AG08396 (cell line): ENCODE measurements at places on chromosomes 12 and 14.

DNA sequence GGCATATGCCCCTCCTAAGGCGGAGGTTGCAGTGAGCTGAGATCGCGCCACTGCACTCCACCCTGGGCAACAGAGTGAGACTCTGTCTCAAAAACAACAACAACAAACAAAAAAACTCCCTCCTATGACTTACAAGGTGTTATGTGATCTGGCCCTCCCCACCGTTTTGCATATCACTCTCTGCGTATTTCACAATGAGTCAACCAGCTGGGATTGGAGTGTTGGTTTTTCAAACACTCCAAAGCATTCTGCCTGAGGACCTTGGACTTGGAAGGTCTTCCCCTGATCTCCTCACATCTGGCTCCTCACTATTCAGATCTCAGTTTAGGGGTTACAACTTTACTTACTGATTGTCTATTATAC lies 14.0 kb downstream of the MANSC1 start:
- DNase-seq, result no peak

DNA sequence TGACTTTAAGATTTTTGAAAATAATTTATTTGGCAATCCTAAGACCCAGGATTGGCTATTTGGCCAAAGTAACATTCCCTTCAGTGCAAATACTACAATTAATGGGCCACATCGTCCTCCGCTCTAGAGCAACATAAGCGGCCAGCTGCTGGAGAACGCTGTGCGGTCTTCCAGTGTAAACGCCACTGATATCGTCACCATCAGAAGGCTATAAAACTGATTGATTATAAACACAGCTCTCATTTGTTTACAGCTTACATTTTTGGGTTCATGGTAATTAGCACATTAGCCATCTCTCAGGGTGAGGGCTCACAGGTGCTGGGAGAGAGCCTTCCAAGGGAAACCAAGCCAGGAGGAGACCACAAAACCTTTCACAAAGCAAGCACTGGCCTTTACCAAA lies 130.1 kb upstream of the BMP4 start:
- no peak for DNase-seq

DNA sequence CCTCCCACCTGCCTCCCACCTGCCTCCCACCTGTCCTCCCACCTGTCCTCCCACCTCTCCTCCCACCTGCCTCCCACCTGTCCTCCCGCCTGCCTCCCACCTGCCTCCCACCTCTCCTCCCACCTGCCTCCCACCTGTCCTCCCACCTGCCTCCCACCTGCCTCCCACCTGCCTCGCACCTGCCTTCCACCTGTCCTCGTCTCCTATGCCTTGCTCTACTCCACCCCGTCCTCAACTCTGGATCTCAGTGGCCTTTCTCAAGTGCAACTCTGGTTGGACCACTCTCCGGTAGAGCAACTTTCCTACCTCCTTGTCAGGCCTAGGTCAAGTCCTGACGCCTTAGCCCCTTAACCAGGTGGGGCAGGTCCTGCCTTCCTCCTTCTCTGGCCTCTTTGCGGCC lies 29.3 kb upstream of the PEX5 start:
- no peak for DNase-seq

DNA sequence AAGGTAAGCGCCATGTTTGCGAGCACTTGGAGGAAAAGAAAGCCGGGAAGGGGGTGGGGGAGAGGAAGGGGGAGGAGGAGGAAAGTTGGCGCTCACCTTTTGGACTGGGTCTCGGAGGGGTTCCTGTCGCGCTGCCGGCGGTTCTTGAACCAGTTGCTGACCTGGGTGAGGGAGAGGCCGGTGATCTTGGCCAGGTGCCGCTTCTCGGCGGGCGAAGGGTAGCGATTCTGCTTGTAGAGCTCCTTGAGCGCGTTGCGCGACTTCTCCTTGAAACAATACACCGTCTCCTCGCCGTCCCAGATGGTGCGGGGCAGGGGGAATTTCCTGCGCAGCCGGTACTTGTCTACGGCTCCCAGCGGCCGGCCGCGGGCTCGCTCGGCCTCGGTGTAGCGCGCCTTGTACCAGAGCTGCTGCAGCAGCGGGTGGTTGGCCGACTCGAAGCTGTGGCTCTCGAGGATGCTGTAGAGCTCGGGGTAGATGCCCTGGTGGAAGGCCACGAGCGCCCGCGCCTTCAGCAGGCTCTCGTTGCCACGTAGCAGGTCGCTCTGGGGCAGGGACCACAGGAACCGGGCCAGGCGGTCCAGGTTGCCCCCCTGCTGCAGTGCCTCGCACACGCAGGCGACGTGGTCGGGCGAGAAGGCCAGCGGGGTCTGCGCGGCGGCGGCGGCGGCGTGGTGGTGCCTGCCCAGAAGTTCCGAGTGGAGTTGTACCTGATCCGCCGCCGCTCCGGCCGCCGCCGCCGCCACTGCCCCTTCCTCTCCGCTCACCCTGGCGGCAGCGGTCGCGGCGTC lies 840 bp downstream of the SIX4 start:
- peak; percentile 53 for DNase-seq

DNA sequence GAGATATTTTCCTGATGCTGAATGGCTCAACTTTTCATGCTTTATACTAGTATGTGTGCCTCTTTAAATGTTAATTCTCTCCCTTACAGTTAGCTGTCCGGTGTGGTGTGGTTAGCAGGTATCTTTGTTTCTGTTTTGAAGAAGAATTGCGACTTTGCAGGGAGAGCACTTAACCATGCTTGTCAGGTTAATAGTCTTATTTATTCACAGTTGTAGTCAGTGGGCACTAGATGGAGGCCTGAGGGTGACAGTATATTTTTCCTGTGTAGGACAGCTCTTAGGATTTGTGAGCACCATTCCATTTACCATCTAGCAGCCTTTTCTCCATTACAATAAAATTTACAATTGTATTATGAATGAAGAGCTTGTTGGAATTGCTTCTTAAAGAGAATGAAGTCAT lies 34.9 kb downstream of the PDE3A start:
- no peak for DNase-seq

GRCh38 chr14:50659327-50659974 lies 8.7 kb downstream of the SAV1 start:
- DNase-seq, result no peak

DNA sequence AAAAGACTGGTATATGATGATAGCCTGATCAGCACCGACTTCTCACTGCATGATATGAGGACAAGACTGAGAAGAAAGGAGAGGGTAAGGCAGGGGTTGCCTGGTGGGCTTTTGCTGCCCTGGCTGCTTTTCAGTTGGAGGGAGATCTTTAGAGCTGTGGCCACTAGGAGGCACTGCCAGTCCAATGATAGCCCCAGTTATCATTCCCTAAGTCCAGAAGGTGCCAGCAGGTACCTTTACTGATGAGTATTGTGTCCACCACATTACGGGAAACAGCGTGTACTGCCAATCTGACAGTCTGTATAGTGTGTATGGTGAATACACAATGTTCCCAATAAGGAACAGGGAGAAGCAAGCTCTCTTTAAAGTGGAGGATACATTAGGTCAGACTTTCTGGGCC lies 55.8 kb upstream of the CCDC175 start:
- peak; percentile 63 for DNase-seq

GRCh38 chr14:24367514-24368211 lies at the start of gene NFATC4:
TSS of gene NFATC4 (plus strand) at chr14:24368184. CDS start at chr14:24368341, 157 bp downstream.
- DNase-seq, result peak; percentile 93

- no peak for DNase-seq
Measured at GRCh38 chr14:78232231-78233000, 62.2 kb downstream of the NRXN3 start.

GRCh38 chr14:20730891-20731290 lies 14.8 kb upstream of the EDDM3A start:
- DNase-seq, result no peak

DNA sequence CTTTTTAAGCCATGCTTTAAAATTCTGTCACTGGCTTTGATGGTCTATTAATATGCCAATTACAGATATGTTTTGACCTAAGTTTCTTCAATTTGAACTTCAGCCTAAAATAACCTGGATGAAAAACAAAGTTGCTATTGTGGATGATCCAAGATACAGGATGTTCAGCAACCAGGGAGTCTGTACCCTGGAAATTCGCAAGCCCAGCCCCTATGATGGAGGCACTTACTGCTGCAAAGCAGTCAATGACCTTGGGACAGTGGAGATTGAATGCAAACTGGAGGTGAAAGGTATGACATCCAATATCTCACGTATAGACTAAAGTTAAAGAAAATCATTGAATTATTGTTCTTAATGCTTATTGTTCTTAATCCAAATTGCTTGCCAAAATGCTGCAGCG lies 17.2 kb upstream of the CHPT1 start:
- DNase-seq, result no peak

- DNase-seq, result no peak
Measured at GRCh38 chr14:68729556-68729955, 63.3 kb downstream of the ZFP36L1 start.
